AG08395 (cell line): ENCODE measurements at places on chromosomes 1 and 21.
A peak's percentile ranks its signal among the peaks of the same experiment; 100 is the strongest.

GRCh38 chr1:31939484-31940329 lies 1.5 kb upstream of the PTP4A2 start:
- DNase-seq, result peak; percentile 30

GRCh38 chr21:41562101-41563000 lies 54.4 kb upstream of the TMPRSS2 start:
- DNase-seq, result peak; percentile 72

GRCh38 chr1:69568421-69569174 lies 876 bp downstream of the LRRC7 start:
- DNase-seq, result no peak

- DNase-seq, result no peak
Measured at GRCh38 chr1:204829133-204829825, 41.4 kb upstream of the NFASC start.

GRCh38 chr1:178101654-178102053 lies 7.8 kb downstream of the RASAL2 start:
- no peak for DNase-seq

DNA sequence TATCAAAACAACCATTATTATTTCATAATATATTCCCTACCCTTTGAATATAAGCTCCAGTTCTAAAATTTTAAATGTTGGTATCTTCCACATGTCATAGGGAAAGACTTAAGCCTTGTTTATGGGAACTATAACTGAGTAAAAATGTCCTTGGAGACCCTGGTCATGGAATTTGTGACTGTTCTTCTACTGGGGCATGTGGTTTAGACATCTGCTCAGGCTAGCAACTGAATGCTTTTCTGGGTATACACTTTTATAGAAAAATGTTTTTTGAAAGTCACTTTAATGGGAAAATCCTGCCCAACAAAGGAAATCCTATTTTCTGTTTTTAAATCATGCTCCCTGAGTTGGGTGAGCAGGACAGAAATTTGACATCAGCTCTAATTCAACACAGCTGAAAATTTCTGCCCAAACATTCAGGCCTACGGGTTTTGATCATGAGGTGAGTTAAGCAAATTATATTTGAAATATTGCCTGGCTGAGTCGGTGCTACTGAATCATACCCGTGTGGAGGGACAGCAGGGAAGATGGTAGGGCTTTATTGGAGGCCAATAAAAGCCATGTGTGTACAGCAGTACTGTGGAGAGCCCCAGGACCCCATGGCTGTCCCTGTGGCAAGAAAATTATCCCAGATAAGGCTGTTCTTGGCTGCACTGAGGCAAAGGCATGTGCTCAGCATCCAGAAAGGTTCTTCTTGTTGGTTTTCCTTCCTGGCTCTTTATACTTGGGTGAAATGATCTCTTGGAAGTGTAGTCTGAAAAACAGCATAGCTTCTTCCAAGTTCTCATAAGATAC lies 391.8 kb downstream of the DISC1 start:
- peak; percentile 15 for DNase-seq
